ENCODE measurements at places on chromosomes 12 and 14.

GRCh38 chr14:24576182-24576581 lies at the start of gene CTSG:
CTSG (minus strand) TSS chr14:24576250; CDS start chr14:24576223, 27 bp downstream.
- DNase-seq: no peak

DNA sequence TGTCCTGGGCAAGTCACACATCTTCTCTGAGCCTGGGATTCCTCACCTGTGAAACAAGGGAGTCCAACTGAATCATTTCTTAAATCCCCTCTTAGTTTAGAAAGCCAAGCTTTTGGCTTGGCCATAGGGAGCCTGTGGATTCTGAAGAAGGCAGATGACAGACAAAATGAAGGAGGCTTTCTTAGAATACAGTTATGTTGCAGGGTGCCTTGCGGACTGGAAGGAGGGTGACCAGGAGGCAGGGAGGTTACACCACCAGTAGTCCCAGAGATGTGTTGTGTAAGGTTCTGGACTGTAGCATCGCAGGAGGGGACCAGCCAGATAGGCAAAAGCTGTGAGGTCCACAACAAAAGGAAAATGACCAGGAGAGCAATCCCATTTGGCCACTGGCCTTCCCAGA lies 8.2 kb upstream of the ACVR1B start:
- no peak for DNase-seq

GRCh38 chr14:75231320-75231719 lies 47.3 kb upstream of the FOS start:
- no peak for DNase-seq

- no peak for DNase-seq
These were observed 56.6 kb downstream of the PAX9 start for GRCh38 chr14:36718216-36718615.

DNA sequence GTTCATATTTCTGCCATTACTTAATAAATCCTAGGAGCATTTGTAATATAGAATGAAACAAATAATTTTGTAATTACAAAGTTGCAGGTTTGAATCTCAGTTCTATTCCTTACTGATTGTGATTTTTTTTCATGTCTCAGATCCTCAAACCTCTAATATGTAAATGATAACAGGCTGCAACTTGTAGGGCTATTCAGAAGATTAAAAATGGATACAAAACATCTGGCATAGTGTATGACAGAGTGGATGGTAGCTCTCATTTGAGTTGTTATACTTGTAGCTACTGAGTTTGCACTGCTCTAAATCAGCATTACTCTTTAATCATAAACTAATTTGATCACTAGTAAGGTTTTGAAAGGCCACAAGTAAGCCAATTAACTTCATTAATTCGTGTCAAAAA lies 406.3 kb upstream of the MGAT4C start:
- no peak for DNase-seq

DNA sequence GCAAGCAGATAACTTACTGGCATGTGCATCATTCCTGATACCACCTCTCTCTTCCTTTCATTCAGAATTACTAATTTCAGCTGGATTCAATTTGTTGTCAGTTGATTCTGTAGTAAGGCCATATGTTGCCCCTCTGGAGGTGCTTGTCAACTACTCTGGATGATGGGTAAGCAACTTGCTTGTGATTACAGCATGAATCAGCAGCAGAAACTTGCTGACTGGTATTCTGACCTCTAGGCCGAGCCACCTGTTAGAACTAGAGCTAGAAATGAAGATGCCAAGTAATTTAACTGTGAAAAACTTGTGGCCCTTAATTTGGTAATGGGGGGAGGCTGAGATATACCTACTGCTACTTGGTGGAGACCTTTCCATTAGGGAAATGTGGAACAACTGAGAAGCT lies 5.1 kb downstream of the RNF10 start:
- DNase-seq: no peak

DNA sequence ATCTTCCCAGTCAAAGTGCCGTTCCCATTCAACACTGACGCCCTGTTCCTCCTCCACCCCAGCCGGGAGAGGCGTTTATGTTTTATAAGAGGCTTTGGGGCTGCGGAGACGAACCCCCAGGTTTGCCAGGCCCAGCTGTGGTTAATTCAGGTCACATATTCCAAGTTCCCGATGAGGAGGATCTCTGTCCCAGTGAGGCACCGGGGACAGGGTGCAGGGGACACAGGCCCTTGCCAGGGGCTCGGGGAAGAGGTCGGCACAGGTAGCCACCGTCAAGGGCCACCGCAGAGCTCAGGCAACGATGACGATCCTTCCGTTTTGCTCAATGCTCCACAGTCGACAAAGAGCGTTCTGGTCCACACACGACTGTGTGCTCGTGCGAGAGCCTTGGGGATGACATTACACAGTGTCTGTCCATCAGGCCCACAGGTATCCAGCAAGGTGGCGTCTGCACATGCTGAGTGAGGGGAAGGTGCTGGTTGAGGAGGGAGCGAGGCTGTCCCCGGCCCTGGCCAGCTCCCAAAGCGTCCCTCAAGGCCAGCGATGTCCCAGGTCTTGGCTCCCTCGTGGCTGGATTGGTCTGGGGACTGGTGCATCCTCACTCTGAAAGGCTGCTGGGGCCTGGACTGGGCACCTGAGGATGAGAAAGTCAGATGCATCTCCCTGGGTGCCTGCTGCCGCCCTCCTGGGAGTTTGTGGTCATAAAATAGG lies 189.2 kb upstream of the C14orf180 start:
- peak; percentile 9 for DNase-seq

DNA sequence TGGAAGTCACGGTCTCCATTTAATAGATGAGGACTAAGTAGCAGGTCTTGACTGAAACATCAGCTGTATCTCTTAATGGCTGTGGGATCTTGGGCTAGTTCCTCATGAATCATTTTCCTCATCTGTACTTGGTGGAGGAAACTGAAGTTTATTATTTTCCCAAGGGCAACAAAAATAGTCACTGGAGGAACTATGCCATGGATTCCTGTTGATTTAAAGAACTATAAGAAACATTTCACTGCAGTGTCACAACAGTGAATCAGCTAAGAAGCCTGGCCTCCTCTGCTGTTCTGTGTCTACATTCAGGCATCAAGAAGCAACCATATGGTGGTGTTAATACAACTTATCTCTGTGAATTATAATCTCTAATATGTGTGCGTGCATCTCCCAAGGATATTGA lies 200.5 kb downstream of the STXBP6 start:
- no peak for DNase-seq

All from CD8-positive, alpha-beta T cell (primary cell).